ENCODE measurements at places on chromosomes 3 and 15. TPM values are rescaled to one million over a fixed set of nuclear protein-coding genes. Genes with fewer than 3 reads are reported as not detected.

SLC9C1 gene
- total RNA-seq, result not detected

TUSC7 gene
- total RNA-seq, result not detected

- no peak overlapping the region for H3K27ac ChIP-seq
- peaks cover 11% of the 10 kb centered on the region for H3K36me3 ChIP-seq
- peak overlapping the region; percentile 90 for H3K4me3 ChIP-seq
- H3K27me3 ChIP-seq, result no peaks in the 10 kb centered on the region
Measured at GRCh38 chr3:88151358-88151757, 1.6 kb downstream of the C3orf38 start.

DNA sequence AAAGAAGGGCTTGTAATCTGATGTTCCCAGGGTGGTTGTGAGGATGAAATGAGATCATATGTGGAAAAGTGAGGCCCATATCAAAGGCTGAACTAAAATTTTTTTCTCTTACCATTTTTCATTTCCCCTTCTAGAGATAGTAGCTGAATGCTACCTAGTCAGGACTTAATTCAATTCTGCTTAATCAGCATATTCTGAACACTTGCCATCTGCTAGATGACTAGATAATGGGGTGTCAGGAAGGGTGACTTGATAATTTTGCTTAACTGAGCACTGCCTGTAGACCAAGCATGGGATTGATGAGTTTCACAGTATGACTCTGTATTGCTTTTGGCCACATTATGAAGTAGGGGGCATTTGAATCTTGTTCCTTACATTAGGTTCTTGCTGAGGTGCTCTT lies 136.2 kb downstream of the CHST2 start:
- no peak overlapping the region for H3K4me3 ChIP-seq
- no peak overlapping the region for H3K27ac ChIP-seq
- no peak for DNase-seq
- no peaks in the 10 kb centered on the region for H3K36me3 ChIP-seq

KLHL6 gene
- total RNA-seq, result 10.2 TPM

All from thoracic aorta (tissue), 2 donors.